ENCODE measurements at places on chromosomes 5 and 9.

DNA sequence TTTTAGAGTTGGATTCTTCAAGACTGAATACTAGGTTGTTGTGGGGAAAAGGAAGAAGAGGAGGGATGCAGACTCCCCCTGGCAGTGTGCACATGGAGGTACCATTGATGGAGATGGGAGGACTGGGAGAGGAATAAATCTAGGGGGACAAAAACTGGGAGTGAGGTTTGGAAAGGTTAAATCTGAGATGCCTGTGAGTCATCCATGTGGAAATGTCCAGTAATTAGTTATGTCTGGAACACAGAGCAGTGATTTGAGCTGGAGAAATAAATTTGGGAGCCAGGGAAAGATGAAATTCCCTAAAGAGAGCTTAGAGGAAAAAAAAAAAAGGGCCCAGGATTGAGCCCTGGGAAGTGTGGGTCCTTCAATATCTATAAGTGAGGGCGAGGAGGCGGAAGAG is 8.0 kb upstream of the CCIN start:
- no peak for DNase-seq

DNA sequence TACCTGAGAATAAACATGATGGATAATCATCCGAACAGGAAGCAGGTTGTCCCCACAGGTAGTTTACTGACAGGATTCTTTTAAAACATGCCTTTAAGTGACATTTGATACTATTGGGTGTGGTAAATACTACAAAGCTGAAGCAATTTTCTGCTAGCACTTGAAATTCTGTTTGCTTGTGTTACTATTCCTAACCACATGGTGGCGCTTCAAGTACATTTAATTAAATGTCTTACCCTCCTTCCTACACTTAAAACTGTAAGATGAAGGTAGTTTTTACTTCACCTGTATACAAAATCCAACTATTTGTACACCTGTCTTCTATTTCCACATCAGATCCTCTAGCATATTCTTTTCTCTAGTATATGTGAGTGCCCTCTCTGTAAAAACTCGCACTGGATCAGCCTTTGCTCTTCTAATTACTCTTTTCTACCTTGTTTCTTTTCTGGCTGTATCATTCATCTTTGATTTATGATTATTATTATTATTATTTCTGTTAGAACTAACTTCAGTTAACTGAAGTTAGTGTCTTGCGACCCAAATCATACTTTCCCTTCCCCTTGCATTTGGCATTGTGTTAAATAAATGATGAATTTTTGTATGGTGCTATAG is 18.4 kb downstream of the SLC25A46 start:
- no peak for DNase-seq

- no peak for DNase-seq
Measured at GRCh38 chr5:119961993-119962392, 332.6 kb downstream of the FAM170A start.

DNA sequence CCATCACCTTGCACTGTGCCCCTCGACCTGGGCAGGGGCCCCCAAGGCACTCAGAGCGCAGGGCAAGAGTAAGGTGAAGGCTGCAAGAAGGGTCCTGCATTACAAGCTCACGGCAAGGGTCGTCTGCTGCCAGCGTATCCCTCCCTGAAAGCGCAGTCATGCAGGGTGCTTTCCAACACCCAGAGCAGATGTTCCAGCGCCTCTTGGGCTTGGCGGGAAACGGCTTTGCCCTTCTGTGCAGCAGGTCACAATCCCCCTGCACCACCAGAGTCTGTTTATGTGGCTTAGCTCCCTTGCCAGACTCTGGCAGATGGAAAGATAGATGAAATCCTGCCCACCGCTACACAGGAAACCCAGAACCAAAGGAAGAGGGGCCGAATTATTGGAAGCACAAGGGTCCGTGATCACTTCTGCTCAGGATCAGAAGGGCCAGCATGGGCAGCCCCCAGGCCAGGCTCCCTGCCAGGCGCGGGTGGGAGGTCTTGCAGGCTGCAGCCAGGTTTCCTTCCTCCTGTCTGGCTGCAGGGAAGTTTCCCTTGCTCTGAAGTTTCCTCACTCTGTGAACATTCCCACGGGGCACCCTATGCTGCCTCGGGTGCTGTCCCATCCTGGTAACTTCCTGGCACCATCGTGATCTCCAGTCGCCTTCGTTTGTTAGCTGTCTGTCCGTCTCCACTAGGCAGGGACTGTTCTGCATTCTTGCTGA is 132.2 kb downstream of the ZNF354C start:
- no peak for DNase-seq

GRCh38 chr5:150781706-150782614 is 3.4 kb downstream of the SMIM3 start:
- DNase-seq = peak; percentile 80

DNA sequence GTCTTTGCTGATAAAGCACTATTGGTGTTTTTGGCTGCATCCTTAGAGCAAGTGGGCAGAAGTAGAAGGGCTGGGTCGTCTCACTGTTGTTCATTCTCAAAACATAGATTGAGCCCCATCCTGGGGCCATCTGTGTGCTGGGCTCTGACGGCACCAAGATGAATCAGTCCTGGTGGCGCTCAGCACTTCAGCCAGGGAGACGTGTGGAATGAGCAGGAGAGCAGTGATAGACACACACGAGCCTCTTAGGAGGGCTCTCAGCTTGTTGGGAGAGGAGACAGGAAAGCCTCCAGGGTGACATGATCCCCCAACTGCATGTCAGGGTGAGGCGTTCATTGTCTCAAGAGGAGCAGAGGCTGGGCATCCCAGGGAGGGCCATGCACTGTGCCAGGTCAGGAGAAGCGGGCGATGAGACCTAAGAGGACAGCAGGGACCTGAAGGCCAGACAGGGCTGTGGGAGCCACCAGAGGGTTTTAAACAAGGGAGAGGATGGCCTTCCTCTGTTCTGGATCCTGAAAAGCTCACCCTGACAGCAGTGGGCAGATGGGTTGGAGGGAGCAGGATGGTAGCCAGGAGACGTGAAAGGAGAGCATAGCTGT is 115.8 kb downstream of the DAB2IP start:
- no peak for DNase-seq

DNA sequence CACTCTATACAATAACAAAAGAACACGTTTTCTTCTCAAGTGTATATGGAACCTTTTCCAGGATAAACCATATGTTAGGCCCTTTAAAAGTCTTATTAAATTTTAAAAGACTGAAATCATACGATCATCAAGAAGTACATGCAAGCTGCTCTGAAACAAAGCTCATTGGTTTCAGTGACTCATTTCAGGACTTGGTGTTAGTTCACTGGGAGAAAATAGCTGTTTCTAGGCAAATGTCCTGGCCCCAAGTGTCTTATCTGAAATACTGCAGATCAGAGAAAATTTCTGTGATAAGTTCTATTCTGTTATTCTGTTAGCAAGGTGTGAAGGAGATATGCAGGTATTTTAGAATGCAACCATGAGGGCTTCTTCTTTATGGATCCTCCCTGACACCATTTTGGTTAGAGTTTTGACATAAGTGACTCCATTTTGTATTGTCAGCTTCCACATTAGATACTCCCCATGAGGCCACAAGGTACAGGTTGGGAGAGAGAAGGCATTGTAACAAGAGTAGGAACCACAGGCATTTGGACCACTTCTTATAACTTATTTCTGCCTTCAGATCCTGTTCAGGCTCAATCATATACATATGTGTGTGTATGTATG is 7.5 kb upstream of the CCDC180 start:
- DNase-seq = no peak

GRCh38 chr9:37761511-37761910 is 7.9 kb downstream of the TRMT10B start:
- DNase-seq = no peak

GRCh38 chr9:7780261-7780988 is 19.2 kb downstream of the DMAC1 start:
- no peak for DNase-seq

DNA sequence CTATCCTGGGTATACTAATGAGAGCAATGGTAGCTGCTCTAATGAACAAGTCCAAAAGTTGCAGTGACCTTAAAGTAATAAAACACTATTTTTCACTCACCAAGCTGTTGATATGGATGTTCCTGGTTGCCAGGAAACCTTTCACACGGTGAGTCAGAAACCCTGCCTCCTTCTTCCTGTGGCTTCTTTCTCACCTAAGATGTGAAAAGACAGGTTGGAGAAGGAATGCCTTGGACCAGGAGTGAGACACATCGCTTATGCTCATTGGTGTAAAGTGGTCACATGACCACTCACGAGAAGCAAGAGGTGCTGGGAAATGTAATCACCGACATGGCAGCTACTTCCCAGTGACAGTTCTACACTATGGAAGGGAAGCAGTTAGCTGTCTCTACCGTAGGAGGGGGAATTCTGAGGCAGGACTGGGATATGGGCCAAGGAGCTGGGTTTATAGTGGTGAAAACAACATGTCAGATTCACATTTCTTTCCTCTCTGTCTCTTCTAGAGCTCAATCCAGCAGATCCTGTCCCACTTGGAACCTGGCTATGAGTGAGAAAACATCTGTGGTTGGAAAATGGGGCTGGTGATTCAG is 320.4 kb upstream of the KLF4 start:
- peak; percentile 39 for DNase-seq

DNA sequence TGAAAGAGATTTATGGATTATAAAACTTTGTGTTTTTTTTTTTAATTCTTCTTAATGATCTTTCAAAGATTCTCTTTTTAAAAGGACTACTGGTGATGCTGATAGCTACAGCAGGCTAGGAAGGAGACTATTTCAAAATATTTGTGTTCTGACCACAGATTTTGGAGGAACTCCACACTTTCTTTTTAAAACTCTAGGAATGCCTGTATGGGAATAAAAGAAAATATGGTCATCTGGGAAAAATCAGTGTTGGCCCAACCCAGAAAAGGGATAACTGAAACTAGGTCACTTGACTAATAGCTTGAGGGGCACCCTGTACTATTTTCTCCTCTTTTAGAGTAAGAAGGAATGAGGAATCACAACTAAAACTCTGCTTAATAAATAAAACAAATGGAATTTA is 97.6 kb upstream of the ADAMTS19 start:
- no peak for DNase-seq

- DNase-seq = no peak
Measured at GRCh38 chr9:18771763-18772162, 261.2 kb downstream of the SAXO1 start.

GRCh38 chr9:9612270-9612669 is 1000.5 kb downstream of the PTPRD start:
- no peak for DNase-seq

- no peak for DNase-seq
Measured at GRCh38 chr5:158979290-158979689, 120.4 kb downstream of the EBF1 start.

- no peak for DNase-seq
Measured at GRCh38 chr5:127153031-127153430, 79.7 kb upstream of the C5orf63 start.

DNA sequence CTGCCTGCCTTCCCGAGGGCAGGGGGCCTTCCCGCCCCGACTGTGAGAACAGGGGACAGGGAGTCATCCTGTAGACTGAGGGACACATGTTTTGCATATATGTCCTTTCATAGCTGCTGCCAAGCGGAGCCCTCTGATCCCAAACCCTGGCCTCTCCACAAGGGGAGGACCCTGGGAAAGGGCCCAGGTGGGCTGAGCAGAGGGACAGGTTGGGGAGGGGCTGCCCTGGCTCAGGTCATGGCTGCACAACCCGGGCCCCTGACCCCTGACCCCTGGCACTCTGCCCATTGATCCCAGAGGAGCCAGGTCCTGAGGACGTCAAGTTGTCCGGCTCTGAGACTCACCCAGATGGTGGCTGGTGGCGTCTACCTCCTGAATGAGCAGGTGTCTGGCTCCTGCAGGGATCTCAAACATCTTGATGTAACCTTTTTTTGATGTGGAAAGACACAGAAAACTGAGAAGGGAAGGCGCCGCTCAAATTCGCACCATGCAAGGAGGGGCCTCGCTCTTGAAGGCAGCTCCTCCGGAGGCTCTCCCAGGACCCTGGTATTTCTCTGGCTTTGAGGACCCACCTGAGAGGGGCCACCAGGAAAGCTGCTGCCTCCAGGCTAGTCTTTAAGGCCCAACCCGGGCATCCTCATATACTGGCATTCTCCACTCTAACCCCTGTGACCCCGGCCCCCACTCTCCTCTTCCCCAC is 71.9 kb downstream of the ZNF354C start:
- DNase-seq = peak; percentile 30

GRCh38 chr5:96384353-96384752 is 48.7 kb downstream of the PCSK1 start:
- no peak for DNase-seq

DNA sequence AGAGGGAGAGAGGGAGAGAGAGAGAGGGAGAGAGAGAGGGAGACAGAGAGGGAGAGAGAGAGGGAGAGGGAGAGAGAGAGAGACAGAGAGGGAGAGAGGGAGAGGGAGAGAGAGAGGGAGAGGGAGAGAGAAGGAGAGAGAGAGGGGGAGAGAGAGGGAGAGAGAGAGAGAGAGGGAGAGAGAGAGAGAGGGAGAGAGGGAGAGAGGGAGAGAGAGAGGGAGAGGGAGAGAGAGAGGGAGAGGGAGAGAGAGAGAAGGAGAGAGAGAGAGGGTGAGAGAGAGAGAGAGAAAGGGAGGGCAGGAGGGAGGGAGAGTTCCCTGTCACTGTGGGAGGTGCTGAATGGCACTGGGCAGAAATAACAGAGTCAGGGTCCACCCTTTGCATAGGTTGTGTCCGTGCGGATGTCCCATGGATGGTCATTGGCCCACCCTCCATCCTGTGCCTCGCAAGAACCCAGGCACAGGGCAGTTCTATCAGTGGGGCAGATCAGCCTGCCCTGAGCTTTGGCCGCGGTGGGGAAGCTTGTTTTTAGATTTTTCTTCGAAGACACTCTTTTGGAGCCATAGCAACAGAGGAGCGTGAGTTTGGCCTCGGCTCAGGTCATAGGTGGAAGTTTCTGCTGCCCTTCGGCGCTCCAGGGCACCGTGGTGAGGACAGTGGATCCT is 30.1 kb downstream of the ADAMTSL2 start:
- no peak for DNase-seq

DNA sequence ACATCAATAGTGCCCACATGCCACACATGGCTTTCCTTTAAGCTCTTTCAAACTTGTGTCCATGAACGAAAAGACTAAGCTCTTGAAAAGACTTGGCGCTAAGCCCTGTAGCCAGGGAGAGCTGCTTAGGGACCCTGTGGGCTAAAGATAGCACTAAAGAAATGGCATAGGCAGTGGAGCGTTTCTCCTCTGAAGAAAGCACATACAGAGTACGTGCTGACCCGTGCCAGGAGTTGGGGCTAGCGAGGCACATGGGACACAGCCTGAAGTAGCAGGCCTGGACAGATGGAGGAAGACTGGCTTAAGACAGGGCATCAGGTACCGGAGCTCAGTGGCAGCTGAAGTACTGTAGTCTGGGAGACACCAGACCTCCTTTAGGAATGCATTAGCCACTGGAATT is 39.7 kb downstream of the ADGRV1 start:
- no peak for DNase-seq

Measured in left hindlimb (tissue), 1 donor.